ENCODE measurements at places on chromosomes 11 and 22. TPM values are rescaled to one million over a fixed set of nuclear protein-coding genes. Genes with fewer than 3 reads are reported as not detected.

DNA sequence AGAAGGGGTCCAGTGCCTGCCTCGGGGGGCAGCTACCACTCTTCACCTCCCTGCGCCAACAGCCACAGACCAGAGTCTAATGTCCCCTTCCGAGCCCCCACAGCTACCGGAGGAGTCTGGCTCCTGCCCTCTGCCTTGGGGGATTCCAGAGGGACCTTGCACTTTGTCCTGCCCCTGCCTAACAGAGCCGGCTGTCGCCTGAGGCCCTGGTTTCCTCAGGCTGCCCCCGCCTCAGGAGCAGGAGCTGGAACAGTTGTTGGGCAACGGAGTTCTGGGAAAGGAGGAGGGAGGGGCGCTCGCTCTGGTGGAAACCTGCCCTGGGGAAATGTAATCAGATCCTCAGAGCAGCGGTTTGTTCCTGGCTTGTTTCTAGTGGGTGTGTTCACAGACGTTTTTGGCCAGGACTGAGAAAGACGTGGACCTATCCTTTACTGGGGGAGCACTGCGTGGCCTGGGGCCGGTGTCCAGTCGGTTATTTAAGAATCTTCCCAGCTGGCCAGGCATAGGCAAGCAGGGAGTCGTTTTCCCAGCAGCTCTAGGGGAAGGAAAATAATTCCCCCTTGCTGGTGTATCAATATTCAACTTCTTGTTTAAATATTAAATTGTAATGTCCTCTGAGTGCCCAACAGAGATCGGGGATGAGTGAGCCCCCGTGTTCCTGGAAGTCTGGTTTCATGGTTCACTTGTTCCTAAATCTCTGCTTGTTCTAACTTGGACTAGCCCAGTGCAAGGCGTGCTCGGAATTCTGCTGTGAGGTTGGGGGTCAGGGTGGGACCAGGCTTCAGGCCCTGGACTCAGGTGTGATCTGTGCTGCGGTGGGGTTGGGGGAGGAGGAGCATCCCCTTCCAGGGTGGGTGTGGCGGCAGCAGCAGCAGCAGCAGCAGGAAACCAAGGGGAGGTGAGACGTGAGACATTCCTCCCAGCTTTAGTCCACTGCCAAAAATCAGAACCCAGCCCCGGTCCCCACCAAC lies 32.1 kb downstream of the A4GALT start:
- H3K27ac ChIP-seq: no peak overlapping the region
- H3K4me3 ChIP-seq: no peak overlapping the region
- no peaks in the 10 kb centered on the region for H3K4me1 ChIP-seq
- no peak for DNase-seq
- peaks cover under 1% of the 10 kb centered on the region for H3K27me3 ChIP-seq

DNA sequence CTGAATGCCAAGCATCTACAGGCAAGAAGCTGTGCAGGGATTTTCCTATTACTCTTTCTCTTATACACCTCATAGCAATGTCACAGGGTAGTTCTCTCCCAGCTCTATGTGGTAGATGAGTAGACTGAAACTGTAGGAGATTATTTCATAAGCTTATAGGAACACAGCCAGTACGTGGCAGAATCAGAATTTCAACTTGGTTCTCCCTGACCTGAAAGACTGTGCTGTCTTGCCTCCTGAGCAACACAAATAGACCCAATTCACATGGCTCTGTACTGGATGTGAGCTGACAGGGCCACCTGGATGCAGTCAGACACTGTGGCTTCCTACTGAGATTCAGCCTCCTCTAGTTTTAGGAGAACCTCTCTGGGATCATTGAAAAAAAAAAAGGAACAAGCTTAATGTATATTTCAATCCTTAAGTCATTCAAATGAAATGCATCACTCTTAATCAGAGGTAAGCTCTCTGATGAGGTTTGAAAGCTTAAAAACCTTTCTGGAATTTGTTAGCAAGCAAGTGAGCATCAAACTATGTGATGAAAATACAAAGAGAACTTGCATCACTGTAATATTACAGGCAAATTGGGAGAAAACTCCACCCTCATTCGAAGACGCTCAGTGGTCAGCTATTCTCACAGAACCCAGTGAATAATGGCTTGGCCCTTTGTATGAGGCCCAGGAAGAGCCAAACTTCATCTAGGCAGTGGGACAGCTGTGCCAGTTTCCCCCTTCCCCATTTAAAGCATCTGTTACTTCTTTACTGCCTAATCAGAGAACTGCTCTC lies 1039.3 kb downstream of the NTM start:
- no peak for DNase-seq
- no peaks in the 10 kb centered on the region for H3K36me3 ChIP-seq
- H3K4me1 ChIP-seq: no peaks in the 10 kb centered on the region
- H3K4me3 ChIP-seq: no peak overlapping the region
- H3K27ac ChIP-seq: no peak overlapping the region

GRCh38 chr11:82663535-82663934 lies 70.1 kb downstream of the FAM181B start:
- H3K36me3 ChIP-seq: no peaks in the 10 kb centered on the region
- peaks cover 9% of the 10 kb centered on the region for H3K27me3 ChIP-seq
- no peak overlapping the region for H3K27ac ChIP-seq
- H3K4me1 ChIP-seq: no peaks in the 10 kb centered on the region

The UQCR10 gene
- total RNA-seq: 62.4 TPM

DNA sequence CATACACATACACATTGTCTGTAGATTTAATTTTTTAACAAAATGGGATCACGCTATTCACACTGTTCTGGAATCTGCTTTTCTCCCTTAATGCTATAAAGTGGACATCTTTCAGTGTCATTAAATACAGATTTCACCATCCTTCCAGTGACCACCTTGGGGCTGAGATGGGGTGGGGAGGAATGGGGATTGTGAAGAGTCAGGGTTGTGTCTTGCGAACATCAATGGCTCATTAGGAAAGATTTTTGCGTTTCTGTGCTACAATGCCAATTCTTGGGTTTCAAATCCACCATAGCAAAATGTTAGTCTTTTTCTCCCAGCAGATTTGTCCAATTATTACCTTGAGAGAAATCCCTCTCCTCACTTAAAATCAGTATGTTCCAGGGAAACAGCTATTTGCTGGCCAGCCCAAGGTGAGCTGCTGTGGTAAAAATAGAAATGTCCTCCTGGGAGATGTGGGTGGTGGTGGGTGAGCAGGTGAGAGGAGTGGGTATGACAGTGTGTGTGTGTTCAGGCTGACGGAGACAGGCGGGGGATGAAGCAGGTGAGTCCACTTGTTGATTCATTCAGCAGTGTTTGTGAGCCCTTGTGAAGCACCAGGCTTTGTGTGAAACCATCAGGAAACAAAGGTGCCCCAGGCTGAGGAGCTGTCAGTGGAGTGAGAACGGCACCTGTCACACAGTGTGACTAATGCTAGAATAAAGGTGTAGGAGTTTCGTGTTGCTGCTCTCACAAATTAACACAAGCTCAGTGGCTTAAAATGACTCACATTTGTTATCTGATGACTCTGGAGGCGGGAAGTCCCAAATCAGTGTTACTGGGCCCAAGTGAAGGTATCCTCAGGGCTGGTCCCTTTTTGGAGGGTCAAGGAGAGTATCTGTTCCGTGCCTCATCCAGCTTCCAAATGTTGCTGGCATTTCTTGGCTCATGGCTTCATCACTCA lies 1.7 kb upstream of the CBX6 start:
- H3K4me3 ChIP-seq: peak overlapping the region; percentile 95
- peak overlapping the region; percentile 64 for H3K27ac ChIP-seq

DNA sequence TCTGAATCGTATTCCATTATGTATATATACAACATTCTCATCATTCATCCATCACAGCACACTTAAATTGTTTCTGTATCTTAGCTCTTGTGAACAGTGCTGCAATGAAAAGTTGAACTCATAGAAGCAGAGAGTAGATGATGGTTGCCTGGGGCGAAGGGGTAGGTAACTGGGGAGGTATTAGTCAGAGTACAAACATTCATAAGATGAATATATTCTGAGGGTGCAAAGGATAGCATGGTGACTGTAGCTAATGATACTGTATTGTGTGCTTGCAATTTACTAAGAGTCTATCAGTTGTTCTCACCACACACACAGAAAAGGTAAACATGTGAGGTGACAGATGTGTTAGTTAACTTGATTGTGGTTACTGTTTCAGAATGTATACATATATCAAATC lies 12.6 kb upstream of the RFPL2 start:
- no peak overlapping the region for H3K27ac ChIP-seq
- H3K4me1 ChIP-seq: no peaks in the 10 kb centered on the region
- DNase-seq: no peak
- no peak overlapping the region for H3K4me3 ChIP-seq
- no peaks in the 10 kb centered on the region for H3K36me3 ChIP-seq
- H3K27me3 ChIP-seq: no peaks in the 10 kb centered on the region

DNA sequence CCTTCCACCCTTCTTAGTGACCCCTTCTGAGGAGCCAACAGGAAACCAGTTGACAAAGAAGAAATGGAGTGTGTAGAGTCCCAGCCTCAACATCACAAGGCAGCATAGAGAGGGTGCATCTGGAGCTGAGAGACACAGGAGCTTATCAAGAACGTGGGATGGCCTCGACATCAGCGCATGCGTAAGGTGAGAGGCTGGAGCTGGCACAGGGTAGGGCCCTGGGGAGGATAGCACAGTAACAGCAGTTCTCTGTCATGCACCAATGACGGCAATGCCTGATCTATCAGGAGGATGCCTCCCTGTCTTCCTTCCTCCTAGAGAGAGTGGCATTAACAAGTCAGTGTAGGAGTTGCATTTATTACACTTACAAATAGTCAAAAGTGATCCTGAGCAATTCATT lies 426.1 kb downstream of the NTM start:
- no peak overlapping the region for H3K27ac ChIP-seq
- H3K4me3 ChIP-seq: no peak overlapping the region
- no peak for DNase-seq
- no peaks in the 10 kb centered on the region for H3K4me1 ChIP-seq
- H3K27me3 ChIP-seq: no peaks in the 10 kb centered on the region

The PICALM gene
- 70.3 TPM for total RNA-seq

The RFPL1 gene
- total RNA-seq: not detected

DNA sequence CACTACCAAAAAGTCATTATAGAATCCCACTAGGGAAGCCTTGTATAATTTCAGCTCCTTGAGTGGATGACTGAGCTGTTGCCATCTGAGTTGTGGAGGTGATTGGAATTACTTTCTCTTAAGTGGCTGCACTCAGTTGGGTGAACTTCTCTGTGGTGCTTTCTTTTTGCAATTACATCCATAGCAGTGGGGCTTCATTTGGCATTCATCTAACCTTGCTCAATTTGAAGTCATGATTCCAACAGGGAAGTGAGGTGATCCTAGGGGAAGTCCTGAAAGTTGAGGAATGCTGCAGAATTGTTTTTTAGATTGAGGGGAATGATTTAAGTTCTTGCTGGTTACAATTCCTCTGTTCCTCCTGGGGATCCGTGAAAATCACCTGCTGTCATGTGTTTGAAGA lies 39.6 kb downstream of the ARHGAP42 start:
- H3K4me1 ChIP-seq: no peaks in the 10 kb centered on the region
- H3K27ac ChIP-seq: no peak overlapping the region
- H3K4me3 ChIP-seq: no peak overlapping the region
- DNase-seq: no peak
- no peaks in the 10 kb centered on the region for H3K27me3 ChIP-seq

- H3K27ac ChIP-seq: no peak overlapping the region
- no peaks in the 10 kb centered on the region for H3K36me3 ChIP-seq
- no peak for DNase-seq
- no peak overlapping the region for H3K4me3 ChIP-seq
These were observed 4.6 kb downstream of the LGALS12 start for GRCh38 chr11:63510360-63511047.

The NECTIN1 gene
- total RNA-seq: 1.5 TPM

DNA sequence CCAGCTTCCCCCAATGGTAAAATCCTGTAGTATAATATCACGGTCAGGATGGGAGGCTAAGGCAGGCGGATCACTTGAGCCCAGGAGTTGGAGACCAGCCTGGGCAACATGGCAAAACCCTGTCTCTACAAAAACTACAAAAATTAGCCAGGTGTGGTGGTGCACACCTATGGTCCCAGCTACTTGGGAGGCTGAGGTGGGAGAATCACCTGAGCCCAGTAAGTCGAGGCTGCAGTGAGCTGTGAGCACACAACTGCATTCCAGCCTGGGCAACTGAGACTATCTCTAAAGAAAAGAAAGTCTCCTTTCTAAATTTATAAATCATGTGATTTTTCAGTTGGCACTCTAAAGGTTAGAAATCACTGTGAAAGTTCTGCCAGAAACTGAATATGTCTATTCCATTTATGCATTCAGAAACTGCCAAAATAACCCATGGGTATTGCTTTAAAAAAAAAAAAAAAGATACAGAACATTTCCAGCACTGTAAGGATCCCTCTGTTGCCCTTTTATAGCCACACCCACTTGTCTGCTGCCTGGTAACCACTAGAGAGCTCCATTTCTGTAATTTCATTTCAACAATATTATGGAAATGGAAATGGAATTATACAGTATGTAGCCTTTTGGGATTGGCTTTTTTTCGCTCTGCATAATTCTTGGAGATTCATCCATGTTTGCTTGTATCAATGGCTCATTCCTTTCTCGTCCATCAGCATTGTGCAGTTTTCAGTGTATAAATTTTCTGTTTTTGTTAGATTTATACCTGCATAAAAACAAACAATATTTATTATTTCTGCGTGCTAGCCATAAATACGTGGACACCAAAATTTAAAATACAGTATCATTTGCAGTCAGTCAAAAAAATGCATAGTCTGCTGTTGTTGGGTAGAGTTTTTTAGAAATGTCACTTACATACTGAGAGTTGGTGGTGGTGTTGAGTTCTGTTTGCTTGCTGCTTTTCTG lies 9.4 kb downstream of the CDC45 start:
- peaks cover 49% of the 10 kb centered on the region for H3K36me3 ChIP-seq
- H3K27ac ChIP-seq: no peak overlapping the region
- no peak for DNase-seq
- H3K27me3 ChIP-seq: no peaks in the 10 kb centered on the region

The TTC12 gene
- total RNA-seq: 11.4 TPM

GRCh38 chr11:73981051-73981805 lies 1.4 kb downstream of the UCP2 start:
- H3K27ac ChIP-seq: peak overlapping the region; percentile 97
- H3K36me3 ChIP-seq: peaks cover 39% of the 10 kb centered on the region
- H3K27me3 ChIP-seq: no peaks in the 10 kb centered on the region

DNA sequence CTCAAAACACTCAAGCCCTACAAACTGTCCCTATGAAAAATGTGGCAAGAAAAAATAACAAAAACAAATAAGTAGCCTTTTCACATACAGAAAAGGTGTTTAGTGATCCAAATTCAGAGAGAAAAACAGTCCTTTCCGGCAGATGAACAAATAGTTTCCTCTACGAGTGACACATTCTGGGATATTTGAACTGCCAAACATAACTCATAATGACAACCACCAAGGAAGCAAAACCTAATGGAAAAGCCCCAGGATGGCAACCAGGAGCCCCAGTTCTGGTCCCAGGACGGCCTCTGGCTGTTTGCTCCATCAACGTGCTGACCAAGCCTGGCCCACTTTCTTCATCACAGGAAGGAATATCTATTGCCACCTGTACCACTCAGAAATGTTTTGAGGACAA lies 6.0 kb downstream of the PACSIN2 start:
- H3K4me1 ChIP-seq: peaks cover 68% of the 10 kb centered on the region
- no peaks in the 10 kb centered on the region for H3K36me3 ChIP-seq
- no peaks in the 10 kb centered on the region for H3K27me3 ChIP-seq
- DNase-seq: no peak
